ENCODE measurements at places on chromosomes 16 and 17.

DNA sequence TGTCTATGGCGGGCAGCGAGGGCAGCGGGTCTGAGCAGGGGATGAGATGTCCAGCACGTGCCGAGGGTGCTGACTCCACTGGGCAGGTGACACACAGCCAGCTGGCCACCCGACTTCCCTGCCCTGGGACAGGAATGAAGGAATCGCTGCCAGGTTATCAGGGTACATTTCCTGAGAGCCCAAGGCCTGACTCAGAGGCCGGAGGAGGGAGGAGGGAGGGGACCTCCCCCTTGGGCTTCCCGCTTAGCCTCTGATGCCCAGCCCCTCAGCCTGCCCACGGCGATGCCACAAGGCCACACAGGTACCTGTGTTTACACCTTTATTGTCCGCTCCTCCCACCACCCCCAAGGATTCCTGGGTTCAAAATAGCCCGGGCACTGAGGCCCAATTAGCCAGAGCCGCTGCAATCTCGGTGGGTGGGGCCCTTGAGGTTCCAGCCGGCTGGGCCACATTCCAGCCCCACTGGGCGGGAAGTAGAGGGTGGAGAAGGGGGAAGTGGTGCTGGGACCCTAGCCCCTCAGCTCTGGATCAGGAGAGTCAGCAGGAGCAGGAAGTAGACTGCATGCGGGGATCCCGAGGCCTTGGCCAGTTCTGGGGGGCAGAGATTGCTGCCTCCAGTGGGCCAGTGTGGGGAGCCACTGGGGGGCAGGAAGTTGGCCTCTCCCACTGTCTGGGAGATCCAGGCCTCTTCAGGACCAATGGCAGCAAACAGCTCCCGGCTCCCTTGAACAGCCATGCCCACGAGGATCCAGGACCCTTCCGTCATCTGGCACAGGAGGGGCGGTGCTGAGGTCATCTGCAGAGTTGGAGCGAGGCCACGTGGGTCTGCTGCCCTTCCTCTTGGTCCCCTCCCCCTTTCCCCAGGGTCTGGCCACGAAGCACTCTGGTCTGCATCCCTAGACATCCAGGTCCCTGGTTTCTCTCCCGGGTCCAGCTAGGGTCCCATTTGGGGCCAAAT is 3.4 kb upstream of the PRSS8 start:
- no peak for DNase-seq

GRCh38 chr17:80857756-80858171 is 133.9 kb upstream of the CHMP6 start:
- no peak for DNase-seq

GRCh38 chr16:53664724-53665345 is 38.8 kb downstream of the RPGRIP1L start:
- no peak for DNase-seq

- DNase-seq = no peak
Measured at GRCh38 chr17:4327606-4328005, 38.9 kb downstream of the UBE2G1 start.

- no peak for DNase-seq
Measured at GRCh38 chr17:12918142-12918541, 99.7 kb downstream of the ELAC2 start.

- no peak for DNase-seq
Measured at GRCh38 chr17:71460943-71461342, 659.9 kb upstream of the SOX9 start.

GRCh38 chr16:89324056-89325010 is 106.8 kb downstream of the ZNF778 start:
- no peak for DNase-seq

DNA sequence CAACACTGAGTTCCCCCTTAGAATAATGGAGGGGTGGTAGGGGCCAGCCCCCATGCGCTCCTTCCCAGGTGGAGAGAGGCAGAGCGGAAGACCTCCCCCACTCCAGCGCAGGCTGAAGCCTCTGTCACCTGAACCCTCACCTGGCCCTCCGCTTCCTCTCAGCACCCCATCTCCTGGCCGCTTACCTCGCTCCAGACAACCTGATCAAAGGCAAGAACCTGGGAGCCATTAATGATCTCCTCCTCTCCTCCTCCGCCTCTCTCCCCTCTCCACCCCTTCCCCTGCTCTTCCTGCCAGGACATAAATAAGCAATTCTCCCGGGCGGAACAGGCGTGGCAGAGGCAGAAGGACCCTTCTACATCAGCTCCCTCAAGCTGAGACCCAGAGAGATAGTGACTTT is 110.2 kb upstream of the LHX1 start:
- no peak for DNase-seq

DNA sequence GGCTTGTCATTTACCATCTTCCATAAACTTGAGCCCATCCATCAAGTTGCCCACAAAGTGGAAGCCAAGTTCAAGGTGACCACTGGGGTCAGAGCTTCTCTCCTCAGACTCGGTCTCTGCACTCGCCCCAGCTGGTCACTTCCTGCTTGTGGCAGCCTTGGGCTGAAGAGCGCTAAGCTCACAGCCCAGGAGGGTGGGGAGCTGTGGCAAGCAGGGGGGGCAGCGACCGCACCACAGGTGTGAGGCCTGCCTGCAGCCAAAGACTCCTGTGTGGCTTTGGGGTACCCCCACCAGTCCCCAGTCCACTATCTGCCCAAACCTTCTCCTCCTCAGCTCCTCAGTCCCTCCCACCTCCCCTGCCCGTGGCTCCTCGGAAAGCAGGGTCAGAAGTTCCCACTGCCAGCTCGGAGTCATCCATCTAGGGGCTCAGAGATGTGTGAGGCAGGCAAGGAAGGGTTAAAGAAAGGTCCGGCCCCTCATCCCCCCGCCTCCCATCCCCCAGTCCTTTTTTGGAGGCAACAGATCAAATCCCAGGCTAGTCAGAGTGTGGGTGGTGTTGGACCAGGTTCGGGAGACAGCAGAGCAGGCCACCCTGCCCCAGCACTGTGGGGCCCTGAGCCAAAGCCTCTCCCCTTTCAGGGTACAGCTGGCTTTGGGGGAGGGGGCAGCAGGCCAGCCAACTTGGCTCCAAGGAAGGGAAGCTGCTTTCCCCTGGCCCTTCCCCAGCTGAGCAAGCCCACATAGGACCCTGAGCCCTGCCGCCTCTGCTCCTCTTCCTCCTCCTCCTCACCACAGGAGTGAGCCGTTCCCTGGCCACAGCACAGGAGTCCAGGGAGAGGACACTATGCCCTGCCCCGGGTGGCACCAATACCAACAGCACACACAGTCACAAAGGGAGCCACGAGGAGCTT is 3.2 kb downstream of the CSF3 start:
- no peak for DNase-seq

GRCh38 chr16:85984231-85984880 is 85.4 kb downstream of the IRF8 start:
- no peak for DNase-seq

- no peak for DNase-seq
Measured at GRCh38 chr17:46765453-46765852, 53.0 kb downstream of the WNT3 start.

DNA sequence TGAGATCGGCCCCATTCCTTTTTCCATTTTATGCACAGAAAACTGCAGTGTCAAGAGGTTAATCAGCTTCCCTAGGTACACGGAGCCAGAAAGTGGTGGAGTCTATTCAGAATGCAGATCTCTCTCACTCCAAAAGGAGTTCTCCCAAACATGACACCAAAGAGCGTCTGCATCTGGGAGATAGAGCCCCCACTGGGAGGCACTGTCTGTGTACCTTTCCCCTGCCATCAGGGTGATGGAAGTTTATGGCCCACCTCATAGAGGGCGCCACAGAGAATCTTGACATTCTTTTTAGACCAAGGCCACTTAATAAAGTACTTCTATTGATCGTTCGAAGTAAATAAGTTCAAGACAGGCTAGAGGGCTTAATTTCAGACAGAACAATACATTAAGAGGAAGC is 493.7 kb upstream of the ERCC4 start:
- no peak for DNase-seq

GRCh38 chr16:67519242-67519641 is 9.4 kb upstream of the RIPOR1 start:
- DNase-seq = no peak

DNA sequence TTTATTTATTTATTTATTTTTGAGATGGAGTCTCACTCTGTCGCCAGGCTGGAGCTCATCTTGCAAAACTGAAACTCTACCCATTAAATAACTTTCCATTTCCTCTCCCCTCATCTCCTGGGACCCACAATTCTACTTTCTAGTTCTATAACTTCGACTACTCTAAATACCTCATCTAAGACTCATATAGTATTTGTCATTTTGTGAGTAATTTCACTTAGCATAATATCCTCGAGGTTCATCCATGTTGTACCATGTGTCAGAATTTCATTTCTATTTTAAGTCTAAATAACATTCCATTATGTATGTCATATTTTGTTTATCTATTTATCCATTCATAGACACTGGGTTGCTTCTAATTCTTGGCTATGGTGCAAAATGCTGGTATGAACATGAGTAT is 5.1 kb upstream of the NT5M start:
- DNase-seq = no peak

GRCh38 chr17:79841369-79842135 is 2.3 kb upstream of the CBX4 start:
- no peak for DNase-seq

- DNase-seq = no peak
Measured at GRCh38 chr17:57213180-57213825, 43.0 kb upstream of the MSI2 start.

GRCh38 chr16:24145927-24146326 is 110.2 kb upstream of the CACNG3 start:
- DNase-seq = no peak

- no peak for DNase-seq
Measured at GRCh38 chr16:84255050-84255810, 15.4 kb upstream of the KCNG4 start.

GRCh38 chr17:82884341-82884969 is 44.6 kb upstream of the ZNF750 start:
- DNase-seq = no peak

- no peak for DNase-seq
Measured at GRCh38 chr17:82713071-82713723, 3.3 kb upstream of the FN3KRP start.

DNA sequence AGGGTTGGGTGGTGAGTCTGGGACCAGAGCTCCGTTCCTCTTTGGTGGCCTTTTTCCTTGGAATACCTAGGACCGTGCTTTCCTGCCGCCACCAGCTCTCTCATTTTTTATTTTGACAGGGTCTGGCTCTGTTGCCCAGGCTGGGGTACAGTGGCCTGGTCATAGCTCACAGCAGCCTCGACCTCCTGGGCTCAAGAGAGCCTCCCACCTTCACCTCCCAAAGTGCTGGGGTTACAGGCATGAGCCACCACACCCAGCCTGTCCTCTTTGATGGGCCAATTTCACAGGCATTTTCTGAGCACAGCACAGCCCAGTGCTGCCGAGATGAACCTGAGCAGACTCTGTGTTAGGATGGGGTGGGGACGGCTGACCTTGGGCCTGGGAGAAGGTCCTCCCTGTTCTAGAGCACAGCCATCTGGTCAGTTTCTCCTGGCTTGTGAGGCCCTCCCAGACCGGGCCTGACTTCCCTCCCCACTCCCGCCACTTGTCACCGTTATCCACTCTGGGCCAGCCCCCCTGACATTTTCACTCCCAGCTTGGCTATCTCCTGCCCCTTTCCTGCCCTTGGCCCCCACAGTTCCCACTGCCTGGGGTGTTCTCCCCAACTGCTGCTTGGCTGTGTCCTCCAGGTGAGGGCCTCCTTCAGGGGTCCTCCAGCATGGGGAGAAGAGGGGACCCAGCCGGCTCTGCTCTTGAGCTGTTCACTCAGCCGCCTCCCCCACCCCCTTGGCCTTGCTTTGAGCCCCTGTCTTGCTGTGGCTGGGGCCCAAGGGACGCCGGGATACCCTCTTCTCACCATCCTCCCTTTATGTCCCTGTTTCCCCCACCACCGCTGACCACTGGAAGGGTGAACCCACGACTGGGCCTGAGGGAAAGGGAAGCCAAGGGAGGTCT is 5.0 kb downstream of the ADCY7 start:
- no peak for DNase-seq

DNA sequence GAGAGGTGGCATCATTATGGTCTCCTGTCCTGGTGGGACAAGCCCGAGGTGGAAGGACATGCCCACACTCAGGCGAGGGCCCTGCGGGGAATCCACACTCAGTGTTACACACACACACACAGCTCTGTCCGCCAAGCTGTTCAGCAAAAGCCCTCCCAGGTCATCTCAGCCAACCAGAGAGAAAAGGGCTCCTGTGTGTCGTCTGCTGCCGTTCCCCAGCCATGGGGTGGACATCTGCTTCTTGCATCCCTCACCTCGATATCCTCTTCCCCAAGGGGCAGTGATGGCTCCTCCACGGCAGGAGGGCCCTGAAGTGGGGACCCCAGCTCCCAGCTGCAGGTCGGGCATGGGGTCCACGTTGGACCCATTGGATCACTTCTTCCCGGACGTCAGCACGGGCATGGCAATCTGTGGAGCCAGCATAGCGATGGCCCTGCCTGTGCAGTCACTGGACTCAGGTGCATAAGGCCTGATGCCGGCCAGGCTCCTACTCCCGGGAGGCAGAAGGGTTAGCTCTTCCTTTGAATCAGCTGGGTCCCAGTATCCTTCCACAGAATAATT is 290.1 kb downstream of the C16orf95 start:
- no peak for DNase-seq

- DNase-seq = no peak
Measured at GRCh38 chr17:33290253-33290652, 2.8 kb downstream of the ASIC2 start.

- DNase-seq = no peak
Measured at GRCh38 chr17:77127735-77128361, 12.9 kb upstream of the SEC14L1 start.

DNA sequence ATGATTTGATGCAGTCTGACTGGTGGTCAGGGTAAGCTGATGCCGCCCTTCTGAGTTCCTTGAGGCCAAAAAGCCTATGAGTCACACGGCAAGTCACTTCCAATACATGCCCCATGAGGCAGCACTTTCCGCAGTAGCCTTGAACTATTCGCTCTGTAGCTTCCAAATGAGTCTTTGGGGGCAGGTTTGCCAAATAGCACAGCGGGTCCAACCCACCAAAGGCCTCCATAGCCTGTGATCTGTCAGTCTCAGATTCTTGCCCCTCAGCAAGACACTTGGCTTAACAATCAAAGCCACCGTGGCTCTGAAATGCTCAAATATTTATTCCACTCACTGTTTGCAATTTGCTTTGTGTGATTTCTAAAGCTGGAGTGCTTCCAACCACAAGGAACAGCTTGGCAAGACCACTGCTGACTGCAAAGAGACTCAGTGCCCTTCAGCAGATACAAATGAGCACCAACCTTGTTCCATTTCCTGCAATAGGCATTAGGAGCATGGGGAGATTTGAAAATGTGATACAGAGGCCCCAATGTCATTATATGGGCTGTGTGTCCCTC is 45.4 kb downstream of the CLEC19A start:
- DNase-seq = no peak

DNA sequence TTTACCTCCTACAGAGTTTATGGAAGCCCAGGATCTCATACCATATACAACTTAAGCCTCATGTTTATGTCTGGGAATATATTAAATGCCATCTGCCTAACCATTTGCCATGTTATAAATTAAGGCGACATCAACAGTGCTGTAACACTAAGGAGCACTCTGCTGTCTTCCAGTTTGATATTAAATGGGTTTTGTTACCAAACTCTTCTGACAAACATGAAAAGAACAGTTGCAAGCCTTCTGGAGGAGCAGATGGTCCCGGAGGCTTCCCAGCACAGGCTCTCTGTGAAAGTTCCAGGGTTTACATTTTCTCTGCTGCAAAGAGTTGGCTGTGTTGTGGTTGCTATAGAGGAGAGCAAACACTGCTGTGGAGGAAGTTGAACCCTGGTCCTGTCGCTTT is 545.3 kb upstream of the SALL1 start:
- DNase-seq = no peak

All from germinal center (tissue), 1 donor.